ENCODE measurements at places on chromosomes 12 and 14.
A peak's percentile ranks its signal among the peaks of the same experiment; 100 is the strongest.

DNA sequence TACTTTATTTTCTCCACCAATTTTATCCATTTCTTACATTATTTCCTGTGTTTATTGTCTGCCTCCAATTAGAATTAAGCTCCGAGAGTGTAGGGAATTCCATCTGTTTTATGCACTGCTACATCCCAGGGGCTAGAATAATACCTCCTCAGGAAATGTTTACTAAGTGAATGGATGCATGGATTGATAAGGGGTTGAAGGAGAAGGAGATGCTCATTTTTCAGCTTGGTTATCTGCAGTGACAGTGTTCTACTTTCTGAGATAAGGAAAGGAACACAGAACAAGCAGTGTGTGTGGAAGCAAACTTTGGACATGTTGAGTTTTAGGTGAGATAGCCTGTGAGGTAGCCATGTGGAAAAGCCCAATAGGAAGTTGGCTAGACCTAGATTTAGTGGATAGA lies 164.6 kb upstream of the HMGA2 start:
- no peak for DNase-seq

- DNase-seq, result no peak
These were observed 5.1 kb upstream of the DYRK4 start for GRCh38 chr12:4556735-4557530.

GRCh38 chr14:70821584-70822529 lies 12.5 kb upstream of the MAP3K9 start:
- DNase-seq, result peak; percentile 34

GRCh38 chr12:116820064-116820656 lies 61.1 kb downstream of the HRK start:
- no peak for DNase-seq

- DNase-seq, result no peak
These were observed 391.6 kb downstream of the TMEM121 start for GRCh38 chr14:105917933-105918436.

DNA sequence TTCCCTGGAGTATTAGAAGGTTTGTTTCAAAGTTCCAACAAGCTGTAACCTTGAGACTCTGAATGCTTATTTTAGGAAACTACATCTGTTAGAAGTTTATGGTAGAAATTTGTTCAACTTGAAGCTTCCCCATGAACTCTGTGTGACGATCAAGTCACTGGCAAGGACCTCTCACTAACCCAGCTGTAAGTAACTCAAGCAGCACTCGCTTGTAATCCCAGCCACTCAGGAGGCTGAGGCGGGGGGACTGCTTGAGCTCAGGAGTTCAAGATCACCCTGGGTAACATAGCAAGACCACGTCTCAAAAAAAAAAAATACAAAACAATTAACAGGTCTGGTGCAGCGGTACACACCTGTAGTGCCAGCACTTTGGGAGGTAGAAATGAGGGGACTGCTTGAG lies 25.6 kb downstream of the TESC start:
- no peak for DNase-seq

DNA sequence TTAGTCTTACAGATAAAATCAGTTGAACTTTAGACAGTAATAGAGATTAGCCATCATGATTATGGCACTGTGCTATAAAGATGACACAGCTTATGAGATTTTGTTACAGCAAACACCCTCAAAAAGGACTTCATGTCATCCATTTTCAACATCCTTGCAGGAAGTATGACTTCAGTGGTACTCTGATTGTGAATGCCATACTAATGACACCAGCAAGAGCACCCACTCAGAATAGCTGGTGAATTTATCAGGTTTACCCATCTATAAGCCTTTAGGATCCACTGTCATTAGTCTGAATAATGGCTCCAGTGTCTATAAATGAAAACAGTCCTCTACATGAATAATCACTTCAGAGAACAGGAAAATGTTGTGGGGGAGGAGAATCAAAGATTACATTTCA lies 615.2 kb downstream of the RPS29 start:
- DNase-seq, result no peak

- no peak for DNase-seq
These were observed 295.4 kb downstream of the FSCB start for GRCh38 chr14:44211718-44212117.

GRCh38 chr12:45298721-45299692 lies 83.1 kb downstream of the ANO6 start:
- DNase-seq, result peak; percentile 73

DNA sequence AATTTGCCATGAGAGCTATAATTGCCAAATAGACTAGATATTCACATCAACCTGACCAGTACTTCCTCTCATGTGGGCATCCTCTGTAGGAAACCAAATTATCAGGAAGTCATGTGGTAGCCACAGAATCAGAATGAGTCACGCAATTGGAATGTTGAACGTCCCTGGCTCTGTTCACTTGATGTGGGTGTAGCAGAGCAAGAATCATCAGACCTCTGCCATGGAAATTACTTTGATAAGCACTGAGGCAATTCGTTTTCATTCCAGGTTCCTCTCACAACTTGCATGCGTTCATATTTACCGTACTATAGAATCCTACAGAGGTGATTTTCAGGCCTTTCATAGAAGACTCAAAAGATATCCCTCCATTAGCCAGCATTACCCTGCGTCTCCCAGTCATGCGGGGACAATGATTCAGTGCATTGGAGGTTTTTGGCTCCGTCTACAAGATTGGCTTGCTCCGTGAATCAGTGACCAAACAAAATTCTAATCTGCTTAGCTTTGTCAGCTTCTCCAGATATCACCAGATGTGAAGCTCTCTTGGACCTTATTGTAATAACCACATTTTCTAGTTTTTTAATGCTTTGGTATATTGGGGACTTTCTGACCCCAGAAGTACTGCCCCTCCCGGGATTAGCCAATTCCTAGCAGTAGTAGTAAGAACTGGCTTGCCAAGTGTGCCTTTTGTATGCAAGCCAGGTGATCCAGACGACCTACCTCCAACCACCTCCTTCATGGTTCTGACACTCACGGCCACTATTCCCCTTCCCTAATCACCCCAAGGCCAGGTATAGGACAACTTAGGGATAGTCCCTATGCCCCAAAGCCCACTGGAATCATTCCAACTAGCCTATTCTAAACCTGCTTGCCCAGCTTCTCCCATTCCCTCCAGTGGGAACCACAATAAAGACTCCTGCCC lies 133.4 kb downstream of the KICS2 start:
- peak; percentile 92 for DNase-seq

- DNase-seq, result no peak
These were observed 68.1 kb downstream of the NUAK1 start for GRCh38 chr12:106070611-106071010.

DNA sequence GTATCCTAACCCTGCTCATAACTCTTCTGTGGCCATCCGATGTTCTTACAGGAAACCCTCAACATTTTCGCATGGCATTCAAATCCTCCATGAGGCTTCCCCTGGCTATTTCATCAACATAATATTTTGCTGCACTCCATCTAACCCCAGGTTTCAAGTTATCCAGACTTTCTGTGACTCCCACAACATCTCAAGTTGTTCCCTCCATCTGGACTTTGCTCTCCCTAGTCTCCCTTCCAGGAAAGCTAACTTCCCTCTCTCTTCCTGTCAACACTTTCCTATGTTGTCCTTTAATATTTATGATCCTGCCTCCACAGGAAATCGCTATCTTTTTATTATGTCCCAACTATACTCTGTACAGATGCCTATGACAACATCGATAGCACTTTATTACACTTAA lies 146.1 kb downstream of the METTL25 start:
- peak; percentile 13 for DNase-seq

DNA sequence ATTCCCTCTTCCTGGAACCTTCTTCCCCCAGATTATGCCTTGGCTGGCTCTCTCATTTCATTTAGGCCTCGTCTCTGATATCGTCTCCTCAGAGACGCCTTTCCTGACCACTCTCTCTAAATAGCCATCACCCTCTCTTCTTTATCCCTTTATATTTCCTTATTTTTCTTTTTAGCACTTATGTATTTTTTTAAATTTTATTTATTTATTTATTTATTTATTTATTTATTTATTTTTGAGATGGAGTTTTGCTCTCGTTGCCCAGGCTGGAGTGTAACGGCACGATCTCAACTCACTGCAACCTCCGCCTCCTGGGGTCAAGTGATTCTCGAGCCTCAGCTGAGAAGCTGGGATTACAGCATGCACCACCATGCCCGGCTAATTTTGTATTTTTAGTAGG lies 8.1 kb upstream of the ATP5MC2 start:
- no peak for DNase-seq

DNA sequence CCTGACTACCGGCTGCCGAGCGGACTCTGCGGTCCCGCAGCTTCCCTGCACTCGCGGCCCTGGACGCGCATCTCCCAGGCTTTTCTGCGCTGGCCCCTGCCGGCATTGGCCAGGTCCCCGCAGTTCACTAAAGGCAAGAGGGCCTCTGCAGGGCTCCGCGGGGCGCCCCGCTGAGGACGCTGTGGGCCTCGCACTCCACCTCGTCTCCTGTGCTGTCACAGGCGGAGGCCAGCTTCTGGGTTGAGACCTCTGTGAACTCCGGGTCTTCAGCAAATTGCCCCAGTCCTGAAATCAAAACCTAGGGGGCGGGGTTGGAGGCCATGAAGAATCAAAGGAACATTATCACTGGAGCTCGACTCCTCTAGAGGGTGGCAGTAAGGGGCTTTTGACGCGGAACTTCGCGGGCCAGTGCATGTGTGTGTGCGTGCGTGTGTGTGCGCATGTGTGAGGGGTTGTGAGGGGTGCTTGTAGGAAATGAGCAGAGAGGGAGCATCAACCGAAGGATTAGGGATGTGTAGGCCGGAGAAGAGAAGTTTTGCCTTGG lies 68.5 kb upstream of the CAPRIN2 start:
- DNase-seq, result no peak

DNA sequence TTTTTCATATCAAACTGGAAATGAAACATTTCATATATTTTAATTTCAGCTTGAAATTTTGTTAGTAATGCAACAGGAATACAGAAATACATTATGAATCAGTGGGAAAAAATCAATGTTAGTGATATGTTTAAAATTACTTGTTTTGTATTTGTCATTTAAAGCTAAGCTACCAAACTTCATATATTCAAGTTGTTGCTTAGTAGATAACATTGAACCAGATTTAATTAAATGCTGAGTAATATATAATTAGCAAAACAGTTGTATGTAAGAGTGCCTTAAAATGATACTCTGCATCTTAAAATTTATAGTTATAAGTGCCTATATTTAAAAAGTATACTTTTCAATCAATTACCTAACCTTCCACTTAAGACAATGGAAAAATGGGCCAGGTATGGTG lies 5.0 kb downstream of the CHURC1 start:
- no peak for DNase-seq

DNA sequence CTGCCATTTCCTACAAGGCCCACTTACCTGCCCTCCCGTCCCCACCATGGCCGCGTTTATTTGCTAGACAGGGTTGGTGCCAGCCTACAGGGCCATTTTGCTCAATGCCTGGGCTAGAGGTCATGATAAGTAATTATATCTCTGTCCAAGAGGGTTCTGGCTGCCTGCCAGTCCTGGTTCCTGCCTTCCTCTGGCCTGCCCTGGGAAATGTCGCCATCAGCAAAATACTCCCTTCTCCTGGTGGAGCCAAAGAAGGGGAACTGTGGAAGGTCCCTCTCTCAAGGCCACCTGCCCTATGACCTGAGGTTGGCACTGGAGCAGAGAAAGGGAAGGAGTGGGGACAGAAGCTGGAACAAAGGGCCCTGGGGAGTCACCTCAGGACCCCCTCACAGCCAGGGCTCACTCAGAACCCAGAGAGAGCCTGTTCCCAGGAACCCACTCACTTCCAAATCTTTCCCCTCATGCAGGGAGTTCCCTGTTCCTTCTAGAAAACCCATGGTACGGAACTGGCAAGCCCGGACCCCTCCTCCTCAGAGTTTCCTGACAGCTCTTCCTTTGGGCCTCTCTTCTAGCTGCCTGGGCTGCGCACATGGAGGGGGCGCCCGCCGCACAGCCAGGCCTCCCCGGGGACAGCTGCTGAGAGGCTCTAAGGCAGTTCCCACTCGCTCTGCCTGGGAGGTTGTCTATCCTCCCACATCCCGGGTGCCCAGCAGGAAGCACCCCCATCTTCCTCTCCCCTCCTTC lies 280.5 kb downstream of the DPF3 start:
- peak; percentile 55 for DNase-seq

DNA sequence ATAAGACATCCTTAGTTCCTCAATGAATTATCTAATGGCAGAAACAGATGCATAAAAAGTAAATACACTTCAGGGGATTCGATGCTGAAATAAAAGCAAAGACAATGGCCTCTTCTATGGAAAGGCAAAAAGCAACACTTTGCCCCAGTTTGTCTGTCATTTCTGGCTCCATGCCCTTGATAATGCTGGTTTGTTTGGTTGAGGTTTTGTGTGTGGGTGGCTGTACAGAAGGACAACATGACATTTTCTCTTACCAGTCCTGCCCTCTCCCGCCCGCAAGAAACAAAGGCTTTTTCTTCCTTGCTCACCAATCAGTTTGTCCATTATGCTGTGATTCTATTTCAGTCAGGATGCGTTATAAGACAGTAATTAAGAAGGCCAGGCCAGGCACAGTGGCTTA lies 18.1 kb upstream of the WDR89 start:
- no peak for DNase-seq

- no peak for DNase-seq
These were observed 29.1 kb downstream of the CDC42BPB start for GRCh38 chr14:103028161-103028767.

DNA sequence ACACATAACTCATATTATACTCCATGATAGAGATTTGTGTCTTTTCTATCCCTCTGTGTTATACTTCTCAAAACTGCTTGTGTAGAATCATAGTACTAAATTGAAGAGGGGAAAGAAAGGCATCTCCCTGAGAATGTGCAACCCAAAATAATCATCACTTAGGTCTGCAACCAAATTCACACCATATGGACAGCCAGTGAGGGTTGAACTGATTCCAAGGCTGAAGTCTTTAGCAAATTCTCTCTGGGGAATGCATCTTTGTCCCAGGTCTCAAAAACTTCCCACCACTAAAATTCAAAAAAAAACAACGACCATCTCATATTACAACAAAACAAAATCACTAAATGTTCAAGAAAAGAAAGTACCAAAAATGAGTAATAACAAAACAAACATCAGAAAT lies 11.0 kb downstream of the ZFC3H1 start:
- DNase-seq, result peak; percentile 11

- DNase-seq, result no peak
These were observed 448.0 kb downstream of the SLC6A15 start for GRCh38 chr12:84464616-84465015.

GRCh38 chr12:130031571-130032189 lies 127.9 kb upstream of the TMEM132D start:
- peak; percentile 3 for DNase-seq

GRCh38 chr12:5201554-5202218 lies 158.0 kb downstream of the KCNA5 start:
- no peak for DNase-seq

Data from fibroblast of villous mesenchyme (primary cell).